ENCODE measurements at places on chromosomes 2 and 18.

DNA sequence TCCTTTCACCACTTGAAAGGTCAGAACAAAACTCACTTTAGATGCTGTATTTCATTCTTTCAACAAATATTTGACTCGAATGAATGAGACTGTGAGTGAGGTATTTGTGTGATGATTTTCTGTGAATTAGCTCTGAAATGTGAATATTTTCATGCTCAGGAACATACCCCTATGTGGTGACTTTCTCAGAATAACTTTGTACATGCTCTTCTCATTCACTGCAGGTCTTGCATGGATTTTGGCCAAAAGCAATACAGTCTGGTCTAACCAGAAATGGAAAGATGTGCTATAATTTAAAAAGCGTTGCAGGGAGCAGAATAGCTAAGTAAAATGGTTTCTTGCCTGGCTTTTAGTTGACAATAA lies 75.5 kb downstream of the MYCN start:
- no peak for DNase-seq

DNA sequence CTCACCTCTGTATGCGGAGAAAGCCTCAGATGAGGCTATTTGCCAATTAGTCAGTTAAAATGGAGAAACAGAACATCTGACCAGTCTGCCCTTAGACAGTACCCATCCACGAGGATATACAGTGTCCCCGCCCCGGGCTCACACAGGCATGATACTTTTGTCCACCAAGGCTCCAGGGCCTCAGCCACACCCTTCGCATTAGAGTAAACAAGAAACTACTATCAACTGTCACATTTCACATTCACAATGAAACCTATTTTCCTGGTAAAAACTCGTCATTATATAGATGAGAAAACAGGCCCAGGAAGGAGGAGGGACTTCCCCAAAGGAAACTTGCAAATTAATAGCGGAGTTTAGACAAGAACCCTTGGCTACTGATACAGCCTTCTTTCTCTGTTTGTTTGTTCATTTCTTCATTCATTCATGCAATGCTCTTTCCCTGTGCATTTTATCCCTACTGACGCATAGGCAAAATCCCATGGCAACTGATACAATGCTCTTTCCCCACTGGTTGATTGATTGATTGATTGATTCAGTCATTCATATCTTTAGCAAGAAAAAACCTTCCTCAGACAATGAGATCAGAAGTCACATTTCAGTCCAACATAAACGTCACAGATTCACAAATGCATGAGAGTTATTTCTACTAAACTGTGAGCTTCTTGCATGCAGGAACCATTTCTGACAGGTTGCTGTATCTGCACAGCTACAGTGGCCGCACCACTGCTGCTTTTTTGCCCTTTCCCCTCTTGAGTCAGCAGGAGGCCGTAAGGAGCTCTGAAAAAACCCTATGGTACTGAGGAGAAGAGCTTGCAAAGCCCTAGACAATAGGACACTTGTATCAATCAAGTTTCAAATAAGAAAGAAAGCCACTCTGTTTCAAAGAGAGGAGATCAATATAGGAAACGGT lies 777.1 kb downstream of the RNF144A start:
- no peak for DNase-seq

DNA sequence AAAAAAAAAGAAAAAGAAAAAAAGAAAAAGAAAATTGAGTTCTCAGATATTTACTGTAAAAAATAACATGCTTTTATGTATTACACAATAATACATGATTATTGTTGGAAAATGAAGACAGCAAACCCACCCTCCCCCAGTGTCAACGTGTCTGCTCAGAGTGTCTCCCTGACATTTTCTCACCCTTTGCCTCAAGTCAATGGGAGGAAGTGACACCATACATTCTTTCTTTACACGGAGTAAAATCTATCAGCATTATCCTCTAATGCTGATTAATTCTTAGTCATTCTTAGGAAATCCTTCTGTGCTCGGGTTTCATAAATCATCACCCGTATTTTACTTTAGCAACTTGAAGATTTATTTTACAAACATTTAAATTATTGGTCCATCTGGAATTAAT lies 32.0 kb downstream of the CTAGE1 start:
- no peak for DNase-seq

GRCh38 chr2:157032017-157032416 lies 225.5 kb upstream of the GALNT5 start:
- DNase-seq: no peak

GRCh38 chr2:205773989-205774388 lies 91.7 kb downstream of the NRP2 start:
- DNase-seq: no peak

DNA sequence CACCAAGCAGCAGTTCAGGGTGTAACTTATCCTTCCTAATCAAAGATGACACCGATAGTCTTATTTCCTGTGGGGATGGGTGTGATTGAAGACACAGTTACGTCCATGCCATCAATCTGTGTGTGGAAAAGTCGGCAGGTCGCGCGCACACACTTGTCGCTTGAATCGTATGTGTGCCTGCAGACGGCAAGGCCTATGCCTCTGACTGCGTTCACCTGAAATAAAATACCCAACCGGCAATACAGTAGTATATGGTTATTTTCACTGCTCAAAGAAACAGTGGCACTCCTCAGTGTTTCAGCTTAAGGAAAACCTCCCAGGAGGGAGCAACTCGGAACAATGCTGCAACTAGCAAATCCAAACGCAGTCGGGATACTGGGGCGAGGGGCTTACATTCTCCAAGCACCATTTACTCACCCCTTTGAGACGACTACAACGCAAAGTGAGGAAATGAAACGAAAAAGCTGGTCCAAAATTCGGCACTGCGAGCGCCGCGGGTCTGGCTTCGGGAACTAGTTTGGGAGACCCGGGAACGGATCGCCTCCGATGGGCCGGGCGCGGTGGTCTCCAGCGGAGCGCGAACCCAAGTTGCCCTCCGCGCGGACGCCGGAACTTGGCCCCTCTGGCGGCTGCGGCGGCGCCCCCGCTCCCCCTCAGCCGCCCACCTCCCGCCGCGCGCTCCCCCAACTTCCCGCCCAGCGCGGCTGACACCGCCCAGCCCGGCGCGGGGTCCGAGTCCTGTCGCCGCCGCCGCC lies 675 bp downstream of the PRKD3 start:
- DNase-seq: peak; percentile 71

GRCh38 chr18:68449292-68449691 lies 265.6 kb downstream of the TMX3 start:
- no peak for DNase-seq

DNA sequence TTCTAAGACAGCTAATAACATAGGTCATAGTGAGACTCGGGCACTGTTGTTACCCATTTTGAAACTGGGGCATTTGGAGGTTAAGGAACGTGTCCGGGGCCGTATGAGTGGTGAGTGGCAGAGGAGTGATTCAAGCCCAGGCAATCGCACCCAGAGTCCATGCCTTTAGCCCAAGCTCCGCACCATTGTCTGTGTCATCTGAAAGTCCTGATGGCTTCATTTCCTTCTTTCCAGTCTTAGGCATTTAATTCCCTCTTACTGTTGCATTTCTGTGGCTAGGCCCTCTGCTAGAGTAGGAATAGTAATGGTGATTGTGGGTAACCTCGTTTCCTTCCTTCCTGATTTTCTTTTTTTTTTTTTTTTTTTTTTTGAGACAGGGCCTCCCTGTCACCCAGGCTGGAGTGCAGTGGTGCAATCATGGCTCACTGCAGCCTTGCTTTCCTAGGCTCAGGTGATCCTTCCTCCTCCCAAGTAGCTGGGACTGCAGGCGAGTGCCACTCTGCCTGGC lies 49.8 kb upstream of the ASB1 start:
- no peak for DNase-seq

DNA sequence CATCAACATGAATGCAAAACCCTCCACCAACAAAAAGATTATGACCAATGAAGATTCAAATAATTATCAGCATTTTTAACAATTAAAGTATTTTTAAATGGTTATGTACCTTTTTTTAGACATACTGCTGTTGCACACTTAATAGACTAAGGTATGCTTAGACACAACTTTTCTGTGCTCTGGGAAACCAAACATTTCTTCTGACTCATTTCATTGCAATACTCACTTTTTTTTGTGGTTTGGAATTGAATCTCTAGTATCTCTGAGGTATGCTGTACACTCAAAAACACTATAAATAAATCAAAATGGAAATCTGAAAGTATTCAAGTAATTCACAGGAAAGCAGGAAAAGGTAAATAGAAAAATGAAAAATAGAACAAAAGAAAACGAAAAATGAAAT lies 247.9 kb upstream of the POU3F3 start:
- DNase-seq: no peak

GRCh38 chr2:167100506-167100905 lies 212.2 kb downstream of the XIRP2 start:
- DNase-seq: no peak

- no peak for DNase-seq
Measured at GRCh38 chr2:8490166-8490721, 191.6 kb upstream of the ID2 start.

DNA sequence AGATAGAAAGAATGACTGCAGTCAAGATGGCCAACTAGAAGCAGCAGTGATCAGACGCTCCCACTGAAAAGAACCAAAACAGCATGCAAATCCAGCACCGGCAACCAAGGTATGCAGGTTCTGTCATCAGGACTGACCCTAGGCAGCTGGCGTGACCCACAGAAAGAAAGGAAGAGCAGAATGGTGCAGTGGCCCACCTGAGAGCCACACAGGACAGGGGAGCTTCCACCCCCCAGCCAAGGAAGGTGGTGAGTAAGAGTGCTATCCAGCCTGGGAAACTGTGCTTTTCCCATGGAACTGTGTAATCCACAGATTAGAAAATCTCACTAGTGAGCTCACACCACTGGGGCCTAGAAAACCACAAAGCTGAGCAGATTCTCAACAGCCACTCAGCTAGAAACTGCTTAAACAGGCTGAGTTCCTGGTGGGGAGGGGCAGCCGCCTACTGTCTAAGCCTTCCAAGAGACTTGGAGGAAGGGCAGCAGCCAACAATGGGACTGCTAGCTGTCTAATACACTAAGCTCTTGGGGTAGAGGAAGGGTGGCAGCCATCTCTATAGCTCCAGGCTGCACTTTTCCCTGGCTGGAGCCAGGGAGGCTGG lies 127.9 kb downstream of the EVA1A start:
- DNase-seq: no peak

DNA sequence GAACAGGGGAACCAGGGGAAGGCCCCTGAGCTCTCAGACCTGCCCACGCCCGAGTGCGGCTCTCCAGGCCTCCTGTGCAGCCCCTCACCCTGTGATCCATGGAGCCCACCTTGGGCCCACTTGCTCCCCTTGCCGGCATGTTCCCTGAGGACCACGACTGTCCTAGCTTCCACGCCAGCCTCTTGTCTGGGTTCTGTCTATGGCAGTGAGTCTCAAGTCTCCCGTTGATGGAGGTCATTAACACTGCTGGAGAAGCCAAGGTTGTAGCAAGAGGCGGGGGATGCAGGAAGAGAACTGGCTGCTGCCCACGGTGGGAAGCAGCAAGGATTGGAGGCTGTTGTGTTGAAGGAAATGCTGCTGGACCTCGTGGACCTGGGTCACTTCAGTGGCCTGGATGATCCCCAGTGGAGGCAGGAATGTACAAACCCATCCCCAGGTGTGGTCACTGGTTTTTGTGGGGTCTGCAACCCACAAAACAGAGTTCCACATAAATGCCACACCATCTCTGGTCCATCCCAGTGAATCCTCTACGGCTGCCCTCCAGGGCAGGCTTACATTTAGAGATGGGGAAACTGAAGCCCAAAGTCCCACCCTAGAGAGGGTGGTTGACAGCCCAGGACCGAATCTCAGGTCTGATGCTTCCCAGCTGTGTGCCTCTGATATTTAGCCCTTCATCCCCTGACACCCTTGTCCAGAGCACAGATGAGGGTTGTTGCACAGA lies 150.3 kb downstream of the NDUFA10 start:
- DNase-seq: no peak

DNA sequence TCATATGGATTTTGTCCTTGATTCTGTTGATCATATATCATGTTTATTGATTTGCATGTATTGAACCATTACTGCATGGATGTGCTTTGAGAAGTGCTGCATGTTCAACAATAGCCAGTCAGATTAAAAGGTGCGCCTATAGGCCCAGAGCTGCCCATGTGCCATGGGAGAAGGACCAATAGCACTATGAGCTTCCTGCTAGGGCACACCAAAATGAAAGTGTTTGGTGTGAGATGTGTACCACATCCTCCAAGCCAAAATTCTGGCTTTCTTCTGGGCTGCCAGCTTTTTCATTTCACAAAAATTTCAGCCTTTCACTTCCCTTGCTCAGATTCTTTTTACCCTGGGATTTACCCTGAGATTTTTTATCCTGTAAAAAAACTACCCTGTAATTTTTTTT lies 34.8 kb upstream of the MMADHC start:
- no peak for DNase-seq

DNA sequence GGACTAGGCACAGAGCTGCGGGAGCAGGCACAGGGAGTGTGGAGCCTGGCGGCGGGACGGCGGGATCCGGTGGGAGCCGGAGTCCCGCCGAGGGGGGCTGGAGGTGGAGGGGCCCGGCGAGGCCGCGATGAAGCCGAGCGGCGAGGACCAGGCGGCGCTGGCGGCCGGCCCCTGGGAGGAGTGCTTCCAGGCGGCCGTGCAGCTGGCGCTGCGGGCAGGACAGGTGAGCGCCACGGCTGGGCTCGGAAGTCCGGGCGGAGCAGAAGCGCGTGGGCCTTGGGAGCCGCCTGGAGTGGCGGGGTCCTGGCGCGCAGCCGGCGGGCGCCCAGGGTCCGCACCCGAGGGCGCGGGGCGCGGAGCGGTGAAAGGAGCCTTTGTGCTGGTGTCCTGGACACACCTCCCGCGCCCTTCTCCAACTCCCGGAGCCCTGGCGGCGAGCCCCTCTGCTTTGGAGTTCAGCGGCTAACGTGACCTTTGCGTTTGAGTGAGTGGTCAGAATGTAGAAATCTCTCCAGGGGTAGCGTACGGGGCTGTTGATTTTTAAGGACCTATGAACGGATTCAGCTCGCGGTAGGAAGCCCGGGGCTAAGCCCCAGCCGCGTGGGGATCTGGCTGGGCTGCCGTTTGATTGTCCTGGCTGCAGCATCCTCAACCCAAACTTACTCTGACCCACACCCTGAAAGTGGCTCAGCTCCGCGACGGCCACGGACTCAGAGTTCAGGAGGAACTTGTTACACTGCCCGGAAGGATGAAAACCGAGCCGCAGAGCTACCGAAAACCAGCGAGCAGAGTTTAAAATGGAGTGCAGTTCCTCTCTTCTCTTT lies 448 bp downstream of the IMPA2 start:
- DNase-seq: peak; percentile 63

- DNase-seq: peak; percentile 37
Measured at GRCh38 chr18:47953471-47953931, 23.0 kb upstream of the SMAD2 start.

Measured in nephron progenitor cell (in vitro differentiated cells).